ENCODE measurements at places on chromosomes 5 and 9.

- DNase-seq = no peak
Measured at GRCh38 chr5:159210210-159210661, 883 bp upstream of the RNF145 start.

- DNase-seq = no peak
Measured at GRCh38 chr5:35850967-35851680, 5.6 kb upstream of the IL7R start.

GRCh38 chr5:30900367-30900766 is 293.1 kb upstream of the CDH6 start:
- no peak for DNase-seq

DNA sequence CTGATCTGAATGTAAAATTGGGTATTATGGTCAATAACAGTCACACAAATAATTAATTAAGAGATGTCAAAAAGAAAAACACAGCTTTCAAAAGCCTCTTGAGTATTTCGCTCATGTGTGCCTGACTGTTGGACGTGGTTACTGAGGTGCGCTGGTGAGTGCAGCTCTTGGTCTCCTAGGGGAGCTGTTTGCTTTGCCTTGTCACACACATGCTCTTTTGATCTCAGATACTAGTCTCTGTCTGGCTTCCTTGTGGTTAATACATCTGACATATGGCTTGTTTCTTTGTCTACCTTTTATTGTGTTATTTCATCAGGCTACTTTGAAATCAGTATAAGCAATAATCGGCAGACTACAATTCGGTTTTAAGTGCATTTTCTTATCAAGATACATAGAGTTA is 51.5 kb downstream of the PCSK1 start:
- peak; percentile 0 for DNase-seq

GRCh38 chr5:167104351-167104750 is 1187.1 kb upstream of the WWC1 start:
- DNase-seq = no peak

DNA sequence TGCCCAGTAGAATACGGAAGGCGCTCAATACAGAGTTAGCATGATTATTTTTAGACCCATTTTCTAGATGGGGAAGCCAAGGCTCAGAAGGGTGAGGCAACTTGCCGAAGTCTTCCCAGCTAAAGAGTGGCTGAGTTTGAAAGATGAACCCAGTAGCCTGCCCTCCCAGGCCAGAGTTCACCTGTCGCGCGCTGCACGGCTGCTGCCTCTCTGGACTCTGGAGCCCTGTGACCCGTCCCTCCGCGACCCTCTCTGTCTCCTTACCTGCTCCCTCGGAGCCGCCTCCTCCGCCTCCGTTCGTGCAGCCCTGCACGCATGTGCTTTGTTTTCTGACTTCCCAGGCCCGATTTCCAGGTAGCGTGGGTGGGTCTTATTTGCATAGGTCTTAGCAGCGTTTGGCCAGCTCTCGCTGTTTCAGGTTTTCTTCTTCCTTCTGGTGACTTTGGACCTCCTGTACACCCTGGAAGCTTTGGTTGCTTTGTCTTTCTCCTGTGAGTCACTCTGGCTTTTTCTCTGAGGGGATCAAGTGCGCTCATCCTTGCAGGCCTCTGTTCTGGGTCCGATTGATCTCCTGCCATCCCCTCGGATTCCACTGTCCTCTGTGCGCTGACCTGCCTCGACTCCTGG is at the start of gene RNF183:
Gene RNF183, minus strand, starts transcription at position 585 of the 627 bp plus-strand sequence. CDS start 5,192 bp downstream, outside the sequence.
- DNase-seq = no peak

DNA sequence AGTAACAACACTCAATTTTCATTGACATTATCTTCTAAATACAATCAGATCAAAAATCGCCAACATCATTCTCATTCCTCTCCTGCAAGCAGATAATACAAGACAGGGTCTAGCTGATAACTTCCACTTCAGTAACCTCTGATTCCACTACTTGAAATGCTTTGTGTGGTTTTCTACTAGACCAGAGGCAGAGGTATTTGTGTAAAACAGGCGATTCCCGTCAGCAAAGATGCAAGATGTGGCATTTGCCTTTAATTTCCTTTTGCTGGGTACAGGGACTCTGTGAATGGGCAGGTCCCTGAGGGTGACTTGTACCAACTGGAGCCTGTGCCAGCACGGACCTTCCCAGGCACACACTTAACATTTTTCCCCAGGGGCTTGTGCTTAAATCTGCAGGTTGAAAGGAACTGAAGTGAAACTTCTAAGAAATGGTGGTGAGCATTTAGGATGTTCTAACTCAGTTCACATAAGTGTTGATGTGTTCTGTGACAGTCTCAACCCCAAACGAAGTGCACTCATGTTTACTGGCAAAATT is 625.5 kb upstream of the WWC1 start:
- DNase-seq = no peak

GRCh38 chr9:98572796-98573195 is 135.9 kb downstream of the GABBR2 start:
- no peak for DNase-seq

DNA sequence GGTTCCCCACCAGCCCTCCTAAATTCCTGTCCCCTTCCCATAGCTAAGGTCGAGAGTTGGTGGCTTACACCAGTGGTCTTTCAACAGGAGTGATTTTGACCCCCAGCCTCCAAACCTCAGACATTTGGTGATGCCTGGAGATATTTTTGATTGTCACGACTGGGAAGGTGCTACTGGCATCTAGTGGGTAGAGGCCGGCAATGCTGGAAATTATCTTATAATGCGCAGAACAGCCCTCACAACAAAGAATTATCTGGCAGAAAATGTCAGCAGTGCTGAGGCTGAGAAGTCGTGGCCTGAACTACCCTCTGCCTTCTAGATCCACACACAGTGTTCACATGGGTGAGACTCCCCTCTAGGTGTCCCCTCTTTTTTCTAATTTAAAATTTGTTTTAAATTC is 69.6 kb downstream of the IL31RA start:
- DNase-seq = no peak

- DNase-seq = no peak
Measured at GRCh38 chr5:4230471-4230785, 634.8 kb downstream of the IRX1 start.

DNA sequence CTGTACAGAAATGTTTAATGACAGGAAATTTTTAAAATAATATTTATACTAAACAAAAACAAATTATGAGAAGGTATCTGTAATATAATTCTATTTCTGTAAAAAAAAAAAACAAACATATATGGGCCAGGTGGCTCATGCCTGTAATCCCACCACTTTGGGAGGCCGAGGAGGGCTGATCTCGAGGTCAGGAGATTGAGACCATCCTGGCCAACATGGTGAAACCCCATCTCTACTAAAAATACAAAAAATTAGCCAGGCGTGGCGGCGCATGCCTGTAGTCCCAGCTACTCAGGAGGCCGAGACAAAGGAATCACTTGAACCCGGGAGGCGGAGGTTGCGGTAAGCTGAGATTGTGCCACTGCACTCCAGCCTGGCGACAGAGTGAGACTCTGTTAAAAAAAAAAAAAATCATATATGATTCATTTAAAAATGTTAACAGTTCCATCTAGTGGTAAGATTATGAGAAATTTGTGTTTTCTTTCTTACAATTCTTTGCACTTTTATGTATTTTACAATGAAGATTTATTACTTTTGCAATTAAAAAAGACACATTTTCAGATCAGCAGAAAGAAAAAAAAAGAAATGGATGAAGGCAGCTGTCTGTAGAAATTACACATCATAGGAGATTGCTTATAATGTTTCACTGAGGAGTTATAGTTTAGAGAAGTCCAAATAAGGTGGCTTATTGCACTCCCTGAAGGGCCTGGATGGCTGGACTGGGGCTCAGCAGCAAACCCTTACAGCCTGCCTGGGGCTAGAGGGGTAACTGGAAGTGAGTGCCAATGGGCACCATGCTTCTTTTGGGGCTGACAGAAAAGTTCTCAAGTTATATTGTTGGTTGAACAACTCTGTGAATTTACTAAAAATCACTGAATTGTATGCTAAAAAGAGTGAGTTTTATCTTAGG is 20.3 kb downstream of the C9orf153 start:
- DNase-seq = no peak

DNA sequence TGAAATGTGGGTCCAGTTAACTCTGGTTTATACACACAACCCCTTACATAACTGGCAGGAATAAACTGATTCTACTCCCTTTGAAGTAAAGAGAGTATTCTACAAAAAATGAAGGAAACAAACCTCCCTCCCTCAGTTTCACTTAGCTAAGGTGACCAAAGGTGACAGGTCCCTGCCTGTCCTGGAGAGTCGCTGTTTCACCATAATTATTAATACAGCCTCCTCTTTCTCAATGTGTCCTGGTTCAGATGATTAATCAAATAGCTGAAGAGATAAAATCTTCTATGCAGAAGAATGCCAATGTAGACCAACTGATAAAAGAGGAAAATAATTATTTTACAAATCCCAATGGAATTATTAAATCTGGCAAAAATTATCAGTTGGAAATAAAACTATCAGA is 163.7 kb upstream of the GNA14 start:
- DNase-seq = no peak

DNA sequence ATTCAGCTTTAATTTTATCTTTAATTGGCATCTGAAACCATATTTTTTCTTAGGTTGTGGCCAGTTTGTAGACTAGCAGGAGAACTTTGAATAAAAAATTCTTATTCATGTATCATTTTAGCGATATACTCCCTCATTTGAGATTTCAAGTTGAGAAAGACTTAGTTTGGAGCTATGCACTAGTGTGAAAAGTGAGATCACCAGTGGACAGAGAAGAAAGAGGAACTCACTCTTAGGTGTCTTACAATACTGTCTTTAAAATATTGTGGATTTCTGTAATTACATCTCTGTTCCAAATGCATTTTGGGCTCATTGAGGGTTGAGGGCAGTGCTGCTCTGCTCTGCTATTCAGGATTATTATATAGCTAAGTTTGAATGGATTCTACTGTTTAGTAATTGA is 54.7 kb downstream of the NAA35 start:
- DNase-seq = no peak

DNA sequence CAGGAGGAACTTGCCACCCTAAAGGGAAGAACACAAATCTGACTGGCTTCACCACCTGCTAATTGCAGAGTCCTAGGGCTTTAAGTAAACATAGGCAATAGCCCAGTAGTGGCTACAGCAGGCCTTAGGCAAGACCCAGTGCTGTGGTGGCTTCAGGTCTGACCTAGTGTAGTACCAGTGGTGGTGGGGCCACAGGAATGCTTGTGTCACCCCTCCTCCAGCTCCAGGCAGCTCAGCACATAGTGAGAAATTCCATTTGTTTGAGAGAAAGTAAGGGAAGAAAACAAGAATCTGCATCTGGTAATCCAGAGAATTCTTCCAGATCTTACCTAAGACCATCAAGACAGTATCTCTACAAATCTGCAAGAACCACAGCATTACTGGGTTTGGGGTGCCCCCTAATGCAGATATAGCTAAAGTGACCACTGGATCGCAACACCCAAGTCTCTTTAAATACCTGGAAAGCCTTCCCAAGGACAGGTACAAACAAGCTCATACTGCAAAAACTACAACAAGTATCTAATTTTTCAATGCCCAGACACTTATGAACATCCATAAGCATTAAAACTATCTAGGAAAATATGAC is 102.6 kb upstream of the TRPM3 start:
- no peak for DNase-seq

DNA sequence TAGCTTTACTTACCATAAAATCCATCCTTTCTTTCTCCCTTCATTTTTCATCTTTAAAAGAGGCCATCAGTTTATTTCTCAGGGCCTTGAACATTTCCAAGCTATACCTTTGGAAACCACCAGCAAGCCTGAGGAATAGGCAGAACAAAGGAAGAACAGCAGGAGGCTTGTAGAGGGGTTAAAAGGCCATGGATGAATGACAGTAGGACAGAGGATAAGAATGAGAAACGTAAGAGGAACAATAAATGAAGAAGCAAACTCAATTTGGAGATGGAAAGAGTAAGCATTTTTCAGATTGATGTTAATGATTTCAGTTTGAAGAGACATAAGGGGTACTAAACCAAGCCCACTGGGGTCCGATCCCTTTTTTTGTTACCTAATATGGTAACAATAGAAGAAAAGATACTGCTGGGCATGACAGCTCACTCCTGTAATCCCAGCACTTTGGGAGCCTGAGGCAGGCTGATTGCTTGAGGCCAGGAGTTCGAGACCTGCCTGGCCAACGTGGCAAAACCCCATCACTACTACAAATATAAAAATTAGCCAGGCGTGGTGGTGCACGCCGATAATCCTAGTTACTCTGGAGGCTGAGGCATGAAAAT is 106.6 kb upstream of the NMUR2 start:
- DNase-seq = no peak

DNA sequence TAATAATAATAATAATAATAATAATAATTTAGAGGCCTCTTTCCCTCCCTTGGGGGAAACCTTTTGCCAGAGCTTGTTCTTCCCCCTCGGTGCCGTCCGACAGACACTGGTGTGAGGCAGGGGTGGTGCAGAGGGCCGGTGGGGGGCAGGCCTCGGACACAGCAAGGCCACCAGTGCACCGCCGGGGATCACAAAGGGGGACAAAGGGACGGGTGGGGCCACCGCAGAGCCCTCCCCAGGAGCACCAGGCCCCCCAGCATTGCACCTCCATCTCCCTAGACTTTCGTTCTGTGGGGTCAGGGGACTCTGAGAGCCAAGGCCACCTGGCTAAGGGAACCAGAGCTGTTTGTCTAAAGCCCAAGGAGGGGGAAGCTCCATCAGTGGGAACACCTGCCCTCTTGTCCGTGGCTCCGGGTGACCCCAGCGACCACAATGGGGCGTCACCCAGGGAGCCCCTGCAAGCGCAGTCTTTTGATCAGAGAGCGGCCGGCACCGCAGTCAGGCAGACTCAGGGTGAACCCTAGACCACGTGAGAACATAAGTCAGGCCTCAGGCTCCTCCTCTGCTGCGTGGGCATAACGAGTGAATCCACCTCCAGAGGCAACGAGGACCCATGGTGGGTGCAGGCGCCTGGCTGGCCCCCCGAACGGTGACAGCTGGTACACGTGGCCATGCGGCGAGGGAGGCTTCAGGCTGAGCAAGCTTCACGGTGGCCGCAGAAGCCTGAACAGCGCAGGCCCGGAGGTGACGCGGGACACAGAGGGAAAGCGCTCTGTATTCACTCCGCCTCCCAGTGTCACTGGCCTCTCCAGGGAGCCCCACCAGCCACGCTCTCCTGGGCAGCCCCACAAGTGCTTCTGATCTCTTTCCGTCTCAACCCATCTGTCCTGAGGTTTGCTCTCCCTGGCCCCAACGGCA is 12.0 kb upstream of the QSOX2 start:
- no peak for DNase-seq

DNA sequence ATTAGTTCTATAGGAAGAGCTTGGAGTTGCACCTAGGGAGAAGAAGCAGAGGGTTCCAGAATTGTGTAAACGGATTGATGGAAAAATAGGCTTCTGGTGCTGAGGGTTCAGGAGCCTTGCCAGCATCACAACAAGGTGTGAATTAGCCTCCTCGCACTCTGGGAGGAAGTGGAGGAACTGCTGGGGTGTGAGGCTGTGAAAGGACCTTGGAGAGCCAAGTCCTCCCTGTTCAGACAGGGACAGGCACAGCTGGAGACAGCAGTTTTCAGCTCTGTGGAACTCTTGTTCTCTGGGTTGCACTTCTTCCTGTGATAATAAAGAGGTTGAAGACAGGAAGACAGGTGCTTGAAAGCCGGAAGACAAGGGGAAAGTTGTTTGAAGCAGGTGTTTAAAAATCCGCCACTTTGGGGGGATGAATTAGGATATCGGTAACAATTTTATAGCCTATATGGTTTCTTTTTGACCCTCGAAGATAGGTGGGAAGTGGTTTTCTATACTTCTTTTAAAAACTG is 22.6 kb downstream of the DAPK1 start:
- DNase-seq = no peak
